ENCODE measurements at places on chromosomes 11 and 22.

GRCh38 chr11:123443851-123444623 is 14.0 kb downstream of the GRAMD1B start:
- no peak for DNase-seq

GRCh38 chr11:326842-327580 is 6.4 kb upstream of the IFITM3 start:
- DNase-seq, result no peak

- DNase-seq, result no peak
Measured at GRCh38 chr11:34928268-34928959, 12.0 kb downstream of the PDHX start.

DNA sequence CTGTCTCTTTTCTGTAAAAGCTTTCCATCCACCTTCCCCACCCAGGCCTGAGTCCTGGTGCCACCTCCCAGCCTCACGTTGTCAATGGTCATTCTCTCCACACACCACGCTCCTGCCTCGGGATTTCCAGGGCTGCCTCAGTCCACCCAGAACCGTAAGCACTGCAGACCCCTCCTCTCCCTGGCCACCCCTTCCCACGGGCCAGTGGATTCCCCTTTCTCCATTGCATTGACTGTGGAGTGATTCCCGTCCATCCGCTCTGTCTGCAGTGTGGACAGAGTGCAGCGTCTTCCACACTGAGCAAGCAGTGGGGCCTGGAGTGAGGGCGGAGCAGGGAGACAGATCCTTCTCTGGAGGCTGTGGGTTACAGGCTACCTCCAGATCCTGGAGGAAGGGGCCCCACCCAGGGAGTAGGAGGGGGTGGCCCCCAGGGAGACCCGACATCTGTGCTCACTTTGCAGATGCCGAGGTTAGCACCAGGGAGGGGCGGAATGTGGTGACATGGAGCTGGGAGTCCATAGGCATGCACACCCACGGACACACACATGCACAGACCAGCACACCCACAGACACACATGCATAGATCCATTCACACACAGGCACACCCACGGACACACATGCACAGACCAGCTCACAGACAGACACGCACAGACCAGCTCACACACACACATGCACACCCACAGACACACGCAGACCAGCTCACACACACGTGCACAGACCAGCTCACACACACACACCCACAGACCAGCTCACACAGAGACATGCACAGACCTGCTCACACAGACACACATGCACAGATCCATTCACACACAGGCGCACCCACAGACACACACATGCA is 109.6 kb upstream of the B3GAT1 start:
- DNase-seq, result no peak

GRCh38 chr11:59173964-59174663 is 2.2 kb downstream of the DTX4 start:
- DNase-seq, result no peak

DNA sequence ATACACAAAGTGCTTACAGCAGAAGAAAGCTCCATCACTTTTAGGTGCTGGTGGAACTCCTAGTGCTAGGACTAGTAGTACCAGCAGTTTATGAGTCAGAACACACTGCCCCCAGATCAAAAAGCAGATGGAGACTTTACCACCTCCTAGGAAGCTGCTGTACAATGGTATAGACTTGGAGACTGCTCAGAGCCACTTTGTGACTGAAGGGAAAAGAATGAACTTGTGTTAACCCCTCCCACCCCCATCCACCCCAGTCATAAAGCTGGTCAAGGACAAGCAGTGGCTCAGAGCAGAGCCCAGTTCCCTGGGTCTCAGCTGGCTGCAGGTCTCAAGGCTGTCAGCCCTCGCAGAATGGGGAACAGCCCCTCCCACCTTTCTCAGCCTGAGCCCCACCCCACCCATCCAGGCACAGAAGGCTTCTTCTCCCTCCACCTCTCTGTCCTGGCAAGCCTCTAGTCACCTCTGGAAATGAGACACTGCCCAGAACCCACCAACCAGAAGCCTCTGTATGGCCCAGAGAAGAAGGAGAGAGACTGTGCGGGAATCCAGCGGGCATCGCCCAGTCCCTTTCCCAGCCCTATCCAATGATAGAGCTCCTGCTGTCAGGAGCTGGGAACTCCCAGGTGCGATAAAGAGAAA is 23.8 kb downstream of the PACSIN2 start:
- no peak for DNase-seq

GRCh38 chr11:46271875-46272815 is 5.3 kb upstream of the CREB3L1 start:
- no peak for DNase-seq

DNA sequence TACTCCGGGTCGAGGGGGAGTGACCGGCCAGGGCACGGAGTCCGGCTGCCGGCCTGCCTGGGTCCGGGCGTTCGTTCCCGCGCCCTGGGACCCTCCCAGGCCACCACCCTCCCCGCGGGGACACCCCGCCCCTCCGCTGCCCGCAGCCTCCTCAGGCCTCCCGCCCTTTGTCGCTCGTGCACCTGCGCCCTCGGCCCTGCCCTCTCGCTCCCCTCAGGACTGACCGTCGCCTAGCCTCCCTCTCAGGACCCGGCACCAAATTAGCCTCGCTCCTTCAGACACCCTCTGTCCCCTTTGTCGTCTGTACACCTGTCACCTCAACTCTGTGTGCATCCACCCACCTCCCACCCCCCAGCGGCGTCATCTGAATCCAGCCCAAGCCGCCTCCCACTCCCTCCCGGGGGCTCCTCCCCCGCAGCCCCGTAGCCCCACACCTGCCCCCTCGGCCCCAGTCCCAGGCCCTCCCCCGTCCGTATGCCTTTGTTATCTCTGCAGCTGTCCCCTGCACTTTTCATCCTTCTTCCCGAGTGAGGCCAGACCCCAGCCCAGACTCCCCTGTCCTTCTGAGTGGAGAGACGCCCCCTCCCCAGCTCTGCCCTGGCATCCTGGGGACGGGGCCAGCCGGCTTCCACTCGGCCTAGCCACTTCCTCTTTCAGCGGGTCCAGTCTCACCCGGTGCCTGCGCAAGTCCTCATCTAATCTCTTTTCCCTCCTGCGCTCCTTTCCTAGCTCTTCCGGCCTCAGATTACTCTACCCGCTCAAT is 643 bp downstream of the TIGD3 start:
- peak; percentile 34 for DNase-seq

DNA sequence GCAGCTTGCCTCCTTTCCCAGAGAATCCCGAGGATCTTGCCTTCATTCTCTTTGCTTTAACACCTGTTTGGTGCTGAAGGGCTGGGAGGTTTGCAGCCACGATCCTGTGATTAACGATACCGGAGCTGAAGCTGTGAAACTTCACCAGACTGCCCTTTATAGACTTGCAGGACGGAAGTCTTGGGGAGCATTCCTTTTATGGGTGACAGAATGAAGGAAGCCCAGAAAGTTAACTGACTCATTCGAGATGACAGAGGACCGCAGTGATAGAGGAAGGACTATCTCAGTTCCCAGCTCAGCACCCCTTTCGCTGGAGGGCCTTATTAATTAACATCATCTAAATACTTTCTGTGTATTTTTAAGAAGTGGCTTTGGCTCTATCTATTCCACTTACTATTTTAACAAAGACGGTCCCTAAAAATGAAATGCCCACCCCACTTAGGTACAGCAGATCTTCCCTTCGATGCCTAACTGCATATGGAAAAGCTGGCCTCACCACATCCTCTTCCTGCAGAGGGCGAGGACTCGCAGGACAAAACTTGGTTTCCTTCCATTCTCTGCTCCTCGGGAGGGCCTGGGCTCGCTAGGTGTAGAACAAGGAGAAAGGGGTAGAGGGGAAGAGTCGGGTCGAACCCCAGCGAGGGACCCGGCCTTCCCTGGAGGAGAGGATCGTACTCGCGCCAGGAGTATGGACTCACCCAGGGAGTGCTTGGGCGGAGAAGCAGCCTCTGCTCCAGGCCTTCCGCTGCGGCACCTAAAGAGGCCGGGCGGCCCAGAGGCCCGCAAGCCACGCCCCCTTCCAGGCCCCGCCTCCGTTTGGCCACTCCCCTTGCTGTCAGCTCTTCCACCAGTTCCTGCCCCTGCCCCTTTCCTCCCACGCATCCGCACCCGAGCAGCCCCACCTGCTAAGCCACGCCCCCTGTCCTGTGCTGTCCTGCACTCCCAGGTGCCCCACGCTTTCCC is 30.7 kb upstream of the USP47 start:
- DNase-seq, result no peak

- DNase-seq, result no peak
Measured at GRCh38 chr22:19174106-19175025, 4.2 kb downstream of the SLC25A1 start.

DNA sequence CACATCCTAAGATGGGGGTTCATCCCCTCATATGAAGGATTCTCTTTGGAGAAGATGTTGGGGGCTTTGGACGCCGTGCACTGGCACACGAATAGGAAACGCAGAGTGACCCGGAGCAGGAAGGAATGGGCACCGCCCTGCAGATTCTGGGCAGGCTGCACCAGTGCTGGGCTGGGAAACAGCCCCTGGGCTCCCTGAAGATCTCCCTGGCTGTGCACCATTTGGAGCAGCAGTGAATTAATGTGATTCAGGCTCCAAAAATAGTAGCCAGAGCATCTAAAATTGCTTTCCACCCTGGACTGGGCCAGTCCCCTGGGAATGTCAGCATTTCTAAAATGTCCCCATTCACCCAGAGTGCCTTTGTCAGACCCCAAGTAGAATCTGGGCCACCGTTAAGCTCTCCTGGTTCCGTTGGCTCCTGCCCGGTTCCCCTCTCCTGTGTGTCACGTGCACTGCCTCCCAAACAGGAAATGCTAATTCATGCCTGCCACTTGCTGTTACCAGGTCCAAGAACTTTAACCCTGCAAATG is 18.6 kb downstream of the IRAG1 start:
- no peak for DNase-seq

DNA sequence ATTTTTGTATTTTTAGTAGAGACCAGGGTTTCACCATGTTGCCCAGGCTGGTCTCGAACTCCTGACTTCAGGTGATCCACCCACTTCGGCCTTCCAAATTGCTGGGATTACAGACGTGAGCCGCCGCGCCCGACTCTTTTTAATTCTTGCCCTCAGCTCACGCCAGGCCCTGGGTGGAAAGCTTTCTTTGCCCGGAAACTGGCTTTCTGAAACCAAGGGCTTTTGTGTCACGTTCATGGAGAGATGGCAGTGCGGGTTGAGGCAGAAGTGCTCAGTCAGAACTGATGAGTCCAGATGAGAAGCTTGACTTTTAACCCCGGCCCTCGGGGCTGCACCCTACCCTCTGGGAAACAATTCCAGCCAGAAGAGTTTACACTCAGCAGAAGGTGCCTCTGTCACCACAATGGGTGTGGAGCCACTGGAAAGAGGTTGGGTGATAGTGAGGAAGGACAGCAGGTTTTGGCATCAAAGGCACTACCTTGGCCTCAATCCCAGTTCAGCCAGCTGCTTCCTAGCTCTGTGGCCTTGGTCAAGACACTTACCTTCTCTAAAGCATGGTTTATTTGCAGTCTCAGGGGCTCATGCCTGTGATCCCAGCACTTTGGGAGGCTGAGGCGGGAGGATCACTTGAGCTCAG is 890 bp upstream of the ARFGAP3 start:
- DNase-seq, result no peak

GRCh38 chr11:78742430-78742829 is 167.8 kb upstream of the NARS2 start:
- DNase-seq, result no peak
